ENCODE measurements at places on chromosomes 16 and 17. TPM values are rescaled to one million over a fixed set of nuclear protein-coding genes. Genes with fewer than 3 reads are reported as not detected.

- peak; percentile 81 for DNase-seq
Observed at GRCh38 chr17:2137342-2138098, 82.6 kb downstream of the HIC1 start.

GRCh38 chr17:42653179-42654124 lies 5.6 kb upstream of the TUBG2 start:
- DNase-seq, result peak; percentile 69

DNA sequence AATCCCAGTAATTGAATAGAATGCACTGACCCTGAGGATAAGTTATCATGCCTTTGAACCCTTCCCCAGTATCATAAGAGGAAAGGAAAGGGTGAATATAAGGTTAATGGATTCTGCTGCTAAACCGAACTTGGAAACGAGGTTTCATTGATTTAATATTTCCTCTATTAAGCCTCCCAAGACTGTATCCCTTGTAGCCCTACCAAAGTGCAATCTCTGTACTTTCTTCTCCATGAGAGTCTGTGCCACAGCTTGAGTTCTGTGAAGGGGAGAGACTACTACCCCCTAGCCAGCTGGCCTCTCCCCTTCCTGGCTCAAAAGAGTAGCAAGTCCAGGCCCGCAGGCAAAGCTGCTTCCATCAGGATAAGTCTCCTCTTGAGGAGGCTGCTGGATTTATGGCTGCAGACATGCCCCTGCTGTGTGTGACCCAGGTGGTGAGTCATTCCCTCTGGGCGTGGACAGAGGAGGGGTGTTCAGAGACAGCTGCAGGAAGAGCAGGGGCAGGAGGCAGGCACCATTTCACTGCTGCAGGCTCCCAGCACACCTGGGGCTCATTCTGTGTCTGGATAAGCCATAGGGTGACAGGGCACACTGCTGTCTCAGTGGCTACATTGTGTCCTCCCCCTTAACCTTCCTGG lies 58.4 kb downstream of the TOM1L2 start:
- DNase-seq, result peak; percentile 88

DNA sequence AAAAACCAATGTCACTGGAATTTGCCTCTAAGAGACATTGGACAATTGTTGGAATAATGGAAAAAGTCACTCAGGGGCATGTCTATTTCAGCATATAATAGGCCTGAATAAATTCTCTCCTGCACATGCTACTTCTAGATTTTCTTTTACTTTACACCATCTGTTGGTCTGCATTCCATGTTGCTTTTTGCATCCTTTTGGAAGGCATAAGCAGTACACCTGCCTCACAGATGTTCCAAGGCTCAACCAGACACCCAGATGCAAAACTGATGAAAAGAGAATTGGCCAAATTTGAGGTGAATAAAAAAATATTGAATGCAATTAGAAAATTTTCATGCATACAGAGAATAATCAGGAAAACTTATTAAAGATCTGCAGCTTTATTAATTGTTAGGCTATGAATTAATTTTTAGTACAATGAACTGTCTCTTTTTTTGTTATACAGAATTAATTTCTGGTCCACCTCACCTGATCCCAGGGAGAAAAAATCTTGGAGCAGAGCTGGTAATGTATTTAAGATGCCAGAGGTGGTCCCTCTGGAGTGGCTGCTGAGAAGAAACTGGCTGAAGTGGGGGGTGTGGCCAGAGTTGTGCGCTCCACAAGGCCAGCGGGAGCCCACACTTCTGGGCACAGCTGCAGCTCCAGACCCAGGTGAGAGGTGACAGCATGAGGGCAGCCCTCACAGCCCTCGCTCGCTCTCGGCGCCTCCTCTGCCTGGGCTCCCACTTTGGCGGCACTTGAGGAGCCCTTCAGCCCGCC lies 778.6 kb downstream of the CDH11 start:
- no peak for DNase-seq

DNA sequence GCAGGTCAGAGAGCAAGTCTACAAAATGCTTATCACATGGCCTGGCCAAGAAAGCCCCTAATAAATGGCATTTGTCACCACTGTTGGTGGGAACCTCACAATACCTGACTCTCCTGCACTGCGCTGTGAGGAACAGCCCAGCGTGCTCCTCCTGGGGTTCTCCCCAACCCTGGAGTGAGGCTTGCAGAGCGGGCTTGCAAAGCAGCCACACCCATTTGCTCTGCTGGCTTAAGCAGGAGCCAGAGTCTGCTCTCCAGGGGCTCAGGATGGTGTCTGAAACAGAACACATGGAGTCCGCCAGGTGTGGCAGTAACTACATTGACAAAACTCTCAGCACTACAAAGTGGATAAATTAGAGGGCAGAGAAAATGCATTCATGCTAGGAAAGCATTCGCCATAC lies 331.0 kb upstream of the CCL2 start:
- DNase-seq, result no peak

The ESRP2 gene
- total RNA-seq, result not detected
